ENCODE measurements at places on chromosomes 4 and X.

DNA sequence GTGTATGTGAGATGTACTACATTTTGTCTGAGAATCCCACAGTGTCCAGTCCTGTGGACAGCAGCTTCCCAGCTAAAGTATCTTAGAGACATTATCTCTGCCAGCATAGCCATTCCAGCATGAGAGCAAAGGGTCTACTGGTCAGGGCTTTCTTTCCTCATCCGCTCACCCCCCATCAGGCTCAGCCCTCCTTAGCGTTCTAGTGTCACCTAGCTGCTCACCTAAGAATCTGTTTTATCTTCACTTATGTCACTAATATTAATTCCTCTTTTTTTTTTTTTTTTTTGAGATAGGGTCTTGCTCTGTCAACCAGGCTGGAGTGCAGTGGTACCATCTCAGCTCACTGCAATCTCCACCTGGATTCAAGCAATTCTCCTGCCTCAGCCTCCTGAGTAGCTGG lies 15.6 kb downstream of the RUFY3 start:
- no peak for DNase-seq

DNA sequence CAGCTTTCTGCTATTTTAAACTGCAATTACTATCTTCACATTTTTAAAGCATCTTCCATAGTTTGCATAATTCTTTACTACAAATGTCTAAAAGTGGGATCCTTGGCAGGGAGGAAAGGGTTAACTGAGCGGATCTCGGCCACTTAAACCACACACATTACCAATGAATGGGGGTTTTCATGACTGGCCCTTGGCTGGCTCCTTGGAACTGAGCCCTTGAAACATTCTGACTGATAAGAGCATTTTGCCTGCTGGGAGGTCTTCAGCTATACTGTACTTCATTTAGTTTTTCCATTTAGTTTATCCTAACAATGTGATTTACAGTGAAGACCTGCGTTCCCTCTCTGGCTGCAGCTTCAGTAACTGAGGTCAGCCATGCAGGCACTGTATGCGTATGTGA lies 31.7 kb upstream of the MFAP3L start:
- no peak for DNase-seq

DNA sequence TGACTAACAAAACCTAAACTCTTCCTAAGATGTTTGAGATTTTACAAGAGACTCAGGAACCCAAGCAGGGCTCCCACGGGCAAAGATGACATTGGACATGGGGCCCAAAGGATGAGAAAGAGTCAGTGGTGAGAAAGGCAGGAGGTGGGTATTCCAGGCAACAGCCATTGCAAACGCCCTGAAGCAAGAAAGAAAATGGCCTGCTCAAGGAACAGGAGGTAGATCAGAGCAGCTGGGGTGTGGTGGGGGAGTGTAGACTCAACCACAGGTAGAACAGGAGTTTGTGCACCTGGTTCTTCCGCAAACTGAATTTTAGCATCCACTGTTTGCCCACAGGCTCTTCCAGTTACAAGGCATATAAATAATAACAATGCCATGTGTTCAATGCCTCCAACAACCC lies 3.3 kb downstream of the PPP2R2C start:
- no peak for DNase-seq

DNA sequence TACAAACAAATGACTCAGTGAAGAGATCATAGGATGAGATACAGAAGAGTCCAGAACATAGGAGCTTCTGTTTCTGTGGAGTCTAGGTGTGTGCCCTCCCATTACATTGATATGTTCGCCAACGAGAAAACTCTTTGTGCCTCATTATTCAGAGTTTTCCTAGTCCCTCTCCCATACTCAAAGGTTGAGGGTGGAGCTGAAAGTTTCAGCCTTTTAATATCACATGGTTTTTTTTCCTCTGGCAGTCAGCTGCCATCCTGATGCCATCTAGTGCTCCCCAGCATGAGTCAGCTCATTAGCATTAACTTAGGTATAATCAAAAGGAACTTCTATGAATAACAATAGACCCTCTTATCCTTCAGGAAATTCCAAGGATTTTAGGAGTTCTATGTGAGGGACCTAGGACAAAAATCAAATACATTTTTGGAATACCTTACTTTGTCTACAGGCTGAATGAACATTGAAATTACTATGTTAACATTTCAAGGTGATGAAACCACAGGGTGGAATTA lies 559.6 kb upstream of the AMOT start:
- DNase-seq: no peak

DNA sequence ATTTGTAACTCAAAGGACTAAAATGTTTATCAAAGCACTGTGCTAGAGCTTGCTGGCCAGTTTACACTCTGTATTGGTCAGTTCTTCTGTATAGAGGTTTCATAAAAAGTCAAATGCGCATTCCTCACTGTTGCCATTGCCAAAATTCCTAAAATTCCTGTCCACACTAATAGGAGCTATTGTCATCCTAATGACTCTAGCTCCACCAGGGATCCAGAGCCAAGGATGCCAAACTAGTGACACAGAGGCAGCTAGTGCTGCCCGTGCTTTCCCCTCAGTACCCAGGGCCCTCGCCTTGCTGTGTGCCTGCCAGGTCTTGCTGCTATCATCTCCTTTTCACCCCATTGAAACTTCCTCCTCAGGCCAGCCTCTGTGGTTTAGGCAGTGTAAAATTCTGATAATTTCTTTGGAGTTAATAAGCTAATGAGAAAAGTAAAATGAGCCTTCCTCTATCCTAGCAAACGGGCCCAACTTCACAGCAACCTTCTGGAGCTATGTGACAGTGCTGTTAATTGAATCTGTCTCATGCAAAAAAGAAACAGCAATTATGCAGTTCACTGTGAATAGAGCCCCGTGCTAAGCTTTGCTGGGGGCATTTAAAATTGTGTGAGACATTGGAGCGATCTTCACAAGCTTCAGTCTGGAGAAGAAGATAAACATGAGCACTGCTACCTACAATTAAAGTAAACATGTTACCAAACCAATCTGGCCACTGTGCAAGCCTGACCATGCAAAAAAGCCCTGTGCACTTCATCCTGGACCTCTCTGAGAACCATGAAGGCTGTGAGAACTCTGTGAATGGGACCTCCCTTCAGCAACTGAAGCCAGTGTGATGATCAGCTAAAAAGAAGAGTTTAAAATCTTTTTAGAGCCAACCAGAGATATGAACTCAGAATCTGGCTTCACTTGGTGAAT lies 43.1 kb upstream of the FGF2 start:
- no peak for DNase-seq

GRCh38 chr4:86307432-86307831 lies 52.4 kb downstream of the MAPK10 start:
- no peak for DNase-seq

DNA sequence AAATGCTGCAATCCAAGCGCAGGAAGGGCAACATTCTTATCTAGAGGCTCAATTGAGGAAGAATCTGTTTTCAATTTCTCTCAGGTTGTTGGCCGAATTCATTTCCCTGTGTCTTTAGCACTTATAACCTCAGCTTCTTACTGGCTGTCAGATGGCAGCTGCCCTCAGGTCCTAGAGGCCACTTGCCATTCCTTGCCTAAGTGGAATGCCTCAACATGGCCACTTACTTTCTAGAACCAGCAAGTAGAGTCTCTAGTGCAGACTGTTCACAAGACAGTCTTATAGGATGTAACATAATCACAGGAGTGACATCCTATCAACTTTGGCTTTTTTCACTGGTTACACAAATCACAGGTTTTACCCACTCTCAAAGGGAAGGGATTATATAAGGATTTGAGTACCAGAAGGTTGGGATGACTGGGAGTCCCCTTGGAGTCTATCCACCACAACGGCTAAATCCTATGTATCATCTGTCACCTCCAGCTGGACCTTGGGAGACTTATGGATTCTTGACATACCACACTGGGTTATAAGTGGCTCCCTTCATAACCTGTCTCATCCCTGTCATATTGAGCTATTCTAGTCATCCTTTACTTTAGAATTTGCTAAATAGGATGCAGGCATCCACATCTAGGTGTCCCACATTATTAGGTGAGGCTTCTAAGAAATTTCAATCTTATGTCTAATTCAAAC lies 297.9 kb upstream of the CTSO start:
- no peak for DNase-seq

DNA sequence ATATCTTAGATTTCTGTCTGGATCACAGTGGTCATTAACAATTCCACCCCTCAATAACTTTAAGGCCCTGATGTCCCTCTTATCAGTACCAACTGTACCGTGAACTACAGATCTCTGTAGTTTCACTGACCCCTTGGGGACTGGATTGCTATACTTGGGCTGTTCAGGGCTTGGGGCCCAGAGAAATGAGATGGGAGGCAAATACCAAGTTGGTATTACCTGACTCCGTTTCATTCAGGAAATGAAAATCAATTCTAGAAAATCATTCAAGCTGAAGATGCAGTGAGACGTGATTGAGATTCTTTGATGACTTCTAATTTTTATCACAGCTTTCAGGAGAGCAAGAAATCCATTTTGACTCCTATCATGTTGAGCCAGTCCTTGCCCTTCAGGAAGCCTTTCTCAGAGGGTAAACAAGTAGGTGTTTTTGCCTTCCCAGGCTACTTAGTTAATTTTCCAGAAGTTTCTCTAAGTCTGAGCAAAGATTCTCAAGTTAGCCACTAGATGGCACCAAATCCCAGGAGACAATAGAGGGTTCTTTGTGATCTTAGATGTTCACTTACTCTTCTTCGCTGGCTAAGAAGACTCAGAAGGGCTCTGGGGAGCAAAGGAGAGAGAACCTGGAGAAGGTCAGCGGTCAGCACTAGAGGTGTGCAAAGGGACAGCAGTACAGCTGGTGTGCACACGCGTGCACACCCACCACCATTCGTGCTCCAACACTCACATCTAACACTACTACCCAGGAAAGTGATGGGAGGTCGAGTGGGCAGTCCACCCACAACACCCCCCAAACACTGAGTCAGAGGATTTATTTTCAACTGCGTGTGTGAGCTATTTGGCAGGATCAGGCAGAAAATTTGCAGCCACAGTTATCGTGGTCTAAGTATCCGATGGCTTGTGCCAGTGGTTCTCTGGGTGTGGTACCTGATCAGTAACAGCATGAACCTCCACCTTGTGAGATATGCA lies 7.4 kb downstream of the HNRNPH2 start:
- no peak for DNase-seq

DNA sequence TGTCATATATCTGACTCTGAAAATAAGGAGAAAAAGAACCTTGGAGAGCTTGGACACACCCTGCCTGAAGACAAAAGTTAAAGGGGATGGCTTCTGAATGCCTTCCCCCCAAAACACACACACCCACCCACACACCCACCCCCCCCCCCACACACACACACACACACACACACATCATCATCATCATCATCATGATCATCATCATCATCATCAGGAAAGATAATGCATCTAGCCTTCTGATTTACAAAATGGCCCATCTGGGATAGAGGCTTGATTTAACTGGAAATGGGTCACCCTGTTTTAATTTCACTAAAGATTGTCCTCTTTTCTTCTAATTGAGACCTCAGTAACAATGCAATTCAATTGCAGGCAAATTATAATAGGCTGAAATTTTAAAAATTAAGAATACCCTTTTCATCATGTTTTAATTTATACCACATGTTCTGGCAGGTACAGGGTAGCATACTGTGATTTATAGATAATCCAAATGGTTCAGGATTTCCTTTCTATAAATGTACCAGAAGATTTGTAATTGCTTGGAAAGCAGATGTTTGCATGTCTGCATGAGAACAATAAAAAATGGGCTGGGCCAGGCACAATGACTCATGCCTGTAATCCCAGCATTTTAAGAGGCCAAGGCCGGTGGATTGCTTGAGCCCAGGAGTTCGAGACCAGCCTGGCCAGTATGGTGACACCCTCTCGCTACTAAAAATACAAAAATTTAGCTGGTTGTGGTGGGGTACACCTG lies 56.5 kb downstream of the TRIM2 start:
- no peak for DNase-seq

- DNase-seq: no peak
Measured at GRCh38 chrX:114715096-114715495, 131.2 kb downstream of the HTR2C start.

DNA sequence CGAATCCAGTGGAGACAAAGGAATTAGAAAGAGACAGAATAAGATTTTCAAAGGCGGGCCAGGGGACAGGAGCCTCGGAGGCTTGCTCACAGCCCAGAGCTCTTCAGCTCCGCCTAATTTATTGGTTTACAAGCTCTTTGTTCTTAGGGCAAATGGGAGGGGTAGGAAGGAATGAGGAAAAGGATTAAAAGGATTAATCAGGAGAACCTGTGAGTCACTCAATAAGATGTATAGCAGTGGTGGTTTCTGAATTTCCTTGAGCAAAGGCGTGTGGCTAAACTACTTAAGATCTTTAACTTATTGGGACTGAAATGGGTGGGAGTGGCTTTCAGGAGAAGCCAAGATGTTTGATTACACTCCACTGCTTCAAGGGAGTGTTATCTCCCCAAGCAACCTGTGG lies 456.0 kb upstream of the SPANXN1 start:
- no peak for DNase-seq

GRCh38 chr4:135050086-135050717 lies 848.6 kb upstream of the PABPC4L start:
- DNase-seq: no peak

DNA sequence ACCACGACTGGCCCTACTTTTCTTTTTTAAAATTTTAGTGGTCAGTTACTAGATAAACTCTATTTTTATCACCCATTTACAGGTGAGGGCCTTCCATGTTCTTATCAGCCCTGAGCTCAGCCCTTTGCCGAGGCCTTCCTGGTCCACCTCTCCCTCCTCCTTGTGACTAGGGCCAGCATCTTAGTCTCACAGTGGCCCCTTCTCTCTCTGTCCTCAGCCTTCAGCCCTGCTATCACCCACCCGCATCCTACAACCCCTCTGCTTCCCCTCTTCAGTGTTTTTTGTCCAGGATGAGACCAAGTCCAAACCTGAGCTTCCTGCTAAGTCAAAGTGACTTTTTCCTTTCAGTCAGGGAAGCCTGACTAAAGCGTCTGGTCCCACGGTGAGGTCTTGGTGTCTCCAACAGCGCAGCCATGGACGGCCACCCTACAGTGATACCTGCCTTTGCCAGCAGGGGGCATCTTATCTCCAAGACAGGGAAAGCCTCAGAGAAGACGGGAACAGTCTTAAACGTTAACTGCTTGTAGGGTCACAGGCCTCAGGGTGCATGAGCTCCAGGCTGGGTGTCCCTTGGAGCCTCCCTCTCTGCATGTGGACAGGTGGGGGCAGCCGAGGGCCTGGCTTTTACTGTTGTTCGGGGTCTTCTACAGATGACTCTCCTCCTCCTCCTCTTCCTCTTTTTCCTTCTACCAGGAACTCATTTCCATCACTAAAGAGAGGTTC lies 11.7 kb upstream of the GAGE10 start:
- DNase-seq: no peak

Measured in nucleus accumbens (tissue), 56 donors.